ENCODE measurements at places on chromosomes 12 and 14. TPM values are rescaled to one million over a fixed set of nuclear protein-coding genes. Genes with fewer than 3 reads are reported as not detected.

The GPR137C gene
- 0.68 TPM for total RNA-seq

The LMNTD1 gene
- total RNA-seq, result not detected

The VRK1 gene
- 15.4 TPM for total RNA-seq

The BEST3 gene
- total RNA-seq, result not detected

The HOXC13 gene
- not detected for total RNA-seq

The LYZ gene
- not detected for total RNA-seq

The LRFN5 gene
- total RNA-seq, result 0.30 TPM

Measured in smooth muscle cell of the coronary artery (primary cell).